ENCODE measurements at places on chromosomes 7 and 10. TPM values are rescaled to one million over a fixed set of nuclear protein-coding genes. Genes with fewer than 3 reads are reported as not detected.

Gene PRF1
- total RNA-seq, result 1.4 TPM

Gene TSC22D4
- total RNA-seq, result 97.7 TPM

Gene AGAP9
- 7.9 TPM for total RNA-seq

Gene CLDN3
- 11.8 TPM for total RNA-seq

Gene CCDC3
- 27.8 TPM for total RNA-seq

Gene HACD1
- total RNA-seq, result 4.1 TPM

Gene FAM20C
- total RNA-seq, result 19.8 TPM

Gene TET1
- 3.8 TPM for total RNA-seq

Gene ANKRD61
- total RNA-seq, result not detected

Gene AKR1C8
- not detected for total RNA-seq

Gene HYAL4
- 2.2 TPM for total RNA-seq

Gene INSYN2A
- 0.08 TPM for total RNA-seq

Gene ABLIM1
- 171 TPM for total RNA-seq

Gene ZNF735
- total RNA-seq, result not detected

Gene TCERG1L
- total RNA-seq, result 1.0 TPM

Gene GHRHR
- total RNA-seq, result not detected

Data from lower leg skin (tissue), 4 donors.